ENCODE measurements at places on chromosomes 1 and 21.

- no peak for DNase-seq
These were observed 116.3 kb upstream of the COL6A1 start for GRCh38 chr21:45865106-45865835.

DNA sequence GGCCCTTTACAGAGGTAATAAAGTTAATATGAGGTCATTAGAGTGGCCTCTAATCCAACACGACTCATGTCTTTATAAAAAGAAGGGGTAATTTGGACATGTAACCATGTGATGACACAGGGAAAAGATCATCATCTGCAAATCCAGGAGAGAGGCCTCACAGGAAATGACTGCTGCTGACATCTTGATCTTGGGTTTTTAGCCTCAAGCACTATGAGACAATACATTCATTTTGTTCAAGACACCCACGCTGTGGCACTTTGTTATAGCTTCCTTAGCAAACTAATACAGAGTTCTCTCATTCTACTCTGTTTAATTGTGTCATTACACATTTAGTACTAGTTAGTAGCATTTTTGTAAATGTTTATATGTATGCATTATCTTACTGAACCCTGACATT is 64.0 kb upstream of the RUNX1 start:
- no peak for DNase-seq

DNA sequence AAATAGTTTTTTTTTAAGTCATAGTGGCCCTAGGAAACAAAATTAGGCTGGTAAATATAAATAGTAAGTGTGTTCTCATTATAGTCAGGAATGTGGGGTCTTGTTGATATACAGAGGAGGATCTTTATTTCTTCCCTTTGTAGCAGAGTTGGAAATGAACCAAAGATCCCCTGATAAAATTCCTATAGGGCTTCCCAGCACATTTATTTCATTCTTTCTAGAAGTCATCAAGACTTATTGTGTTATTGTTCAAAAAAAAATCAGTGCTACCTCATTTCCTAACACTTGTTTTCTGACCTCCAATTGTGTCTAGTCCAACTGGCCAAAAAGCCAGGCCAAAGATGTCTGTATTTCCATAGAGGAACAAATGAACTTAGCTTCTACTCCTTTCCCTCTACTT is 7.6 kb upstream of the PLEKHO1 start:
- no peak for DNase-seq

DNA sequence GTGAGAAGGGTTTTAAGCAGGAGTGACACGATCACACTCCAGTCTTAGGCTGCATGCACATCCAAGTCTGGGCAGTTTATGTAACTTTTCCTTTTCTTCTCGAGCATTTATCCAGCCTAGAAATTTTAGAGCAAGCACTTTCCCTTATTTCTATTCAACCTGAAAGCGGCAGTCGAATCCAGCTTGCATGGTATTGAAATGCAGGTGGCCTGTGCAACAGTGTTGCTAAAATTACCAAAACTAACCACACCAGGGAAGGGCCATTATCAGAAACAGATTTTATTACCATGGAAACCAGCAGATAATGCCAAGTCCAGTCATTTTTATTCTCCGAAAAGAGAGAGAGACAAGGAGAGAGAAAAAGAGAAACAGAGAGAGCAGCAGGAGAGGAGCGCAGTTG is 179.9 kb upstream of the ZC3H12A start:
- DNase-seq: no peak

GRCh38 chr1:171988243-171988885 is 147.1 kb downstream of the DNM3 start:
- no peak for DNase-seq

- no peak for DNase-seq
These were observed 973 bp downstream of the C1orf74 start for GRCh38 chr1:209783386-209783785.

DNA sequence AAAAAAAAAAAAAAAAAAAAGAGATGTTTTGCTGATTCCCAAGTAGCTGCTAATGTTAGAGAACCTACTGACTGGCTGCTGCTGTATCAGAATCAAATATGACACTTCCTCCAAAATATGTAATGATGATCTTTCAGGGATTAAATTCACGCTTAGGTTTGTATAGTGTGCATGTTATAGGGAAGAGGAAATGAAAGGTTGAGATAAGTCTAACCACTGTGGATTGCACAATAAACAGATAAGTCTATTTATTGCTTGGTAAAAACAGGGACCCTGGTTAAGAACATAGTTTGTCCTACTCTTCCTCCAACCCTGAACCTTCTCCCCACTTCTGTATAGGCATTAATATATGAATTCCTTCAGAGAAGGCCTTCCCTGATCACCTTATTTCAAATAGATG is 13.2 kb downstream of the RC3H1 start:
- no peak for DNase-seq

- no peak for DNase-seq
These were observed 4.6 kb downstream of the HYI start for GRCh38 chr1:43448955-43449707.

DNA sequence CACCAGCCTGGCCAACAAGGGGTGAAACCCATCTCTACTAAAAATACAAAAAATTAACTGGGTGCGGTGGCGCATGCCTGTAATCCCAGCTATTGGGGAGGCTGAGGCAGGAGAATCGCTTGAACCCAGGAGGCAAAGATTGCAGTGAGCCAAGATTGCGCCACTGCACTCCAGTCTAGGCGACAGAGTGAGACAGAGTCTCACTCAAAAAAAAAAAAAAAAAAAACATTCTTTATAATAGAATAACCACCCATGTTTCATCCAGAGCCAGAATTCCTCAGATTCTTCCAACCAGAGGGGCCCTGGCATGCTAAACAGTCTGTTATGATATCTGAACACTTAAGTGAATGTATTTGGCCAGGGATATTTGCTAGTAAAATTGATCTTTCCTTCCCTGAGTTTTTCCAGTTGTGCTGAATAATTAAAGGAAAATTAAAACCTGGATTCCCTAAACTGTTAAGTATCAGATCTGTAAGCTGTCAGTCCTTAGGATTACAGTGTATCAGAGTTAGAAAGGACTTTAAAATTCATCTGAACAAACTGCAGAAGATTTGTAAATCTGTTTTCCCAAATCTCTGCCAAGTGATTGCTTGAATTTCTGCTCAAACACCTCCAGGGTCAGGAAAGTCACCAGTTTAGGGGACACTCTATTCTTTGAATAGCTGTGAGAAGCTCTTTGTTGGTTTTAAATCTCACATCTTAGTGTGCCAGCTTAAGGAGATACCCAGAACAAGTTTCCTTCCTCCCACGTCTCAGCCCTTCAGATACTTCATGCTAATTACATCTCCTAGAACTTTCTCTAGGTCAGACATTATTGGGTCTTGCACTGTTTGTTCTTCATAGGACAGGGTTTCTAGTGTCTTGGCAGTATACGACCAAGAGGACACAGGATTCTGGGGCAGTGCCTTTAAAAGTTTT is 84.6 kb upstream of the BMP8A start:
- no peak for DNase-seq

DNA sequence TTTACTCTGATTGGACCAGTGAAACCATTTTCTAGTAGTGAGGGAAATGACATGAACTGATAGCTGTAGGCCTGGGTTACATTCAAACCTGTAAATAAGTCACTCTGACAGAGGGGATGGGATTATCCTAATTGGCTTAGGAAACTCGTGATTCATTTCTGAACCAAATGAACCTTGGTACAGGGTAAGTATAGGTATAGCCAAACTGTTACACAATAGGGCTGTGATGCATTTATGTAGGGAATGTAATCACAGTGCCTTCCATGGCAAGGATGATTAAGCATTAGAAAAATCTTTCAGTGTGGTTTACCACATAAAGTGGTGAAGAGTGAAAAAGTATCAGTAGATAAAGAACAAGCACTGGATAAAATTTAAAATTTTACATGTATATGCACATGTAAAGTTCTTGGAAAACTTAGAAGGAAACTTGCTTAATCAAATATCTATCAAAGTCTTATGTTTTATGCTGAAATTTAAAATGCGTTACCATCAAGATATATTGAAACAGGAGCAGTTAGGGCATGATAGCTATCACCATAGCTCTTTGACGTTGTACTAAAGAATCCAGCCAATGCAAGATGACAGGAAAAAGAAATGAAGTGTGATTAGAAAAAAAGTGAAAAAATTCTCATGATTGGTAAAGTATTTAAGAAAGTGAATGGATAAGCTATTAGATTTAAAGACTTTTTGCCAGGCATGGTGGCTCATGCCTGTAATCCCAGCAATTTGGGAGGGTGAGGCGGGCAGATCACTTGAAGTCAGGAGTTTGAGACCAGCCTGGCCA is 63.0 kb downstream of the RABGAP1L start:
- no peak for DNase-seq

GRCh38 chr1:11145741-11146140 is 43.4 kb upstream of the ANGPTL7 start:
- no peak for DNase-seq

DNA sequence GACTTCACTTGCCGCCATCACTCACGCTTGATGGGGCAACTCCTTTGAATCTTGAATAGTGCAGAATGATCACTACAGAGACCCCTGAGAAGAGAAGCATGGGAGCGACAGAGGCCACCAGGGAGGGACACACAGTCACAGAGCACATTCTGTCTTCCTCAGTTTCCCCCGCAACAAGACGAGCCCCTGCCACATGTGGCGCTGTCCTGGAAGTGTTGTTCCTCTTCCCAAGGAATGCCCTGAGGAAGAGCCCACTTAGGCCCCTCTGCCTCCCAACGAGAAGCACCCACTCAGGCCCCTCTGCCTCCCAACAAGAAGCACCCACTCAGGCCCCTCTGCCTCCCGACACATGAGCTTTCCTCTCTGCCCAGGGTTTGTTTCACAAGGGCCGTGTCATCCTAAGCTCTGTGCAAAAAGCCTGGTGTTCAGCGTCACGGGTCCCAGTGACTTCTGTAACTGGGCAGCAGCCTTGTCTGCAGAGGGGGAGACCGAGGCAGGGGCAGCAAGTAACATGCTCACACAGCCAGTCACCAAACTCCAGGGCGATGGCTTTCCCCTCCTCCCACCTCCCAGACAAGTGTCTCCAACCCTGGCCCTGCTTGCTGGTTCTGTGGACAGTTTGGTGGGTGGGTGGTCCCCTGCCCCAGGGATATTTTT is 19.8 kb downstream of the SLC37A1 start:
- no peak for DNase-seq

DNA sequence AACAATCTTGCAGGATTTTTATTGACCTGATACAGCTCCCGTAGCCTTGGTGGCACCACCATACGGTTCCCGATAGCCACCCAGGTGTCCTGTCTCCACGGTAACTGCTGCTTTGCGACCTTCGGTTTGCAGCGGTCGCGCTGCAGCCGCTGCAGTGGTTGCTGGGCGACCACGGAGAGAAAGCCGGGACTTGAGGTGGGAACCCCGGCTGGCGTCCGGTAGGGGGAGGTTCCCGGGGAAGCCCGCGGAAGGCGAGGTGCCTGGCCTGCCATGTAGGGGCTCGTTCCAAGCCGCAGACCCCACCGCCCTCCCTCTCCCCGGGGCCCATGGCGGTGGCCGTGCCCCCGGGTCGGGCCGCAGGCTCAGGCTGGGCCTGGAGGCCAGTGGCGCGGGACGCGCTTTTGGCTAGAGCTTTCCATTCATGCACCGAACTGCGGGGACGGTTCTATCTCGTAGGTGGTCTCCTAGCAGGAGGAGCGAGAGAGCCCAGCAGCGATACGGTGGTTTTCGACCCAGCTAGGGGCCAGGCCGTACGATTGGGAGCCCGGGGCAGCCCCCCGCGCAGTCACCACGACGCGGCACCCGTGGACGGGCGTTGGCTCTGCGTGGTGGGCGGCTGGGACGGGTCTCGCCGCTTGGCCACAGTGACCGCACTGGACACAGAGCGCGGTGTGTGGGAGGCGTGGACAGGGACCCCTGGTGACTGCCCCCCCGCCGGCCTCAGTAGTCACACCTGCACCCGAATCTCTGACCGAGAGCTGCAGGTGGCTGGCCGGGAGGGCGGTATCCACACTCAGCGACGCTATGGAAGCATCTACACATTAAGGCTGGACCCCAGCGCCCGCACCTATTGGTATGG is at the start of gene KLHDC9:
KLHDC9 (plus strand) TSS at position 152 of the 859 bp plus-strand sequence; CDS start at position 327, 175 bp downstream.
- peak; percentile 66 for DNase-seq

GRCh38 chr1:28591708-28592320 is at the start of gene RAB42:
RAB42 (plus strand) TSS chr1:28592265; CDS start chr1:28592512, 247 bp downstream.
- no peak for DNase-seq

DNA sequence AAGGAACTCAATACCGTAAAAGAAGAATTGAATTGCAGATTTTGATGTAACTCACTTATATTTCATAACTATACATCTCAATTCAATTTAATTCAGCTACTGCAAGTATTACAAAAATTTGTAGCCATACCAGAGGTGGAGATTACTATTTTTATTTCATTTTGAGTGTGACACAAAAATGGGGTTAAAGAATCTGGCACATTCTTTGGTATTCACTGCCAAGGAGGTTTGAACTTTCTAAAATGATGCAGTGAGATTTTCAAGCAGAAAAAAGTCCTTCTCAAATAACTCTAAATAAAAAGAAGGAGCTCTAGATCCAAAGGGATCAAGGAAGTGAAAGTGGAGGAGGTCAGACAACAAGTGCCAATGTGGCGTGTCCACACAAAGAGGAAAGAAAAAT is 569.0 kb downstream of the DPYD start:
- DNase-seq: no peak

- no peak for DNase-seq
These were observed 19.7 kb upstream of the GALNT2 start for GRCh38 chr1:230047114-230047865.

DNA sequence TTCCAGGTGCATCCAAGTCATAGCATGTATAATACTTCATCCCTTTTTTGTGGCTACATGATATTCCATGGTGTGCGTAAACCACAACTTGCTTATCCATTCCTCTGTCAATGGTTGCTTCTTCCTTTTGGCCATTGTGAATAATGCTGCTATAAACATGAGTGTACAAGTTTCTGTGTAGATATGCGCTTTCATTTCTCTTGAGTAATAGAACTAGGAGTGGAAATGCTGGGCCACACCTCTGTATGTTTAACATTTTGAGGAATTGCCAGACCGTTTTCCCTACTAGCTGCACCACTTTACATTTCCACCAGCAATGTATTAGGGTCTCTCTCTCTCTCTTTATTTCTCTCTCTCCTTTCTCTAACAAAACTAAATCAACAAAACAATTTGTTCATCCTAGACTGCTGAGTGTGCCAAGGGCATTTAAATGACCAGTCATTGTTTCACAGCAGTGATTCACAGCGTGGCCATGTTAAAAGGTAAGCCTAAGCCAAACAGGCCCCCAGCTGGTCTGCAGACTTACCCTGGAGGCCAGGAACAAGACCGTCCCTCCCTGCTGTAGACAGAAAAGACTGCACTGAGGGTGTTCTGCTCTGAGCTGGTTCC is 53.2 kb upstream of the LYST start:
- DNase-seq: no peak

DNA sequence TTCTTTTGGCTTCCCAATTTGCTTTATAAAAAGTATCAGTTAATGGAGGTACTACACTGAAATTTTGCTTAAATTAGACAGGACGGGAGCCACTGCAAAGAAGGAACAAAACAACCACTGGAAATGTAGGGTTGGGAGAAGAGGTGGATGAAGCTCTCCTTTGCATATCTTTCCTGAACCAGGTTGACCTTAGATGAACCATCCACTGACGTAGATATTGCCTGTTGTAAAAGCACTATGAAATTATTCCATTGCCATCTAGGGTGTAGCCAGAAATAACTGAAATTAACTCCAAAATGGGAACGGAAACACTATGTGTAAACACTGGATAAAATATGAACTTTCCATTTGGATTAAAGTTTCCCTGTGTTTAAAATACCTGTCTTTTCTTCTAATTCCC is 1.2 kb upstream of the ABL2 start:
- DNase-seq: no peak

Data from T-helper 22 cell (primary cell).